Mesenteric fat pad (tissue), 1 donor: ENCODE measurements at places on chromosomes 1 and 21. TPM values are rescaled to one million over a fixed set of nuclear protein-coding genes. Genes with fewer than 3 reads are reported as not detected.

DNA sequence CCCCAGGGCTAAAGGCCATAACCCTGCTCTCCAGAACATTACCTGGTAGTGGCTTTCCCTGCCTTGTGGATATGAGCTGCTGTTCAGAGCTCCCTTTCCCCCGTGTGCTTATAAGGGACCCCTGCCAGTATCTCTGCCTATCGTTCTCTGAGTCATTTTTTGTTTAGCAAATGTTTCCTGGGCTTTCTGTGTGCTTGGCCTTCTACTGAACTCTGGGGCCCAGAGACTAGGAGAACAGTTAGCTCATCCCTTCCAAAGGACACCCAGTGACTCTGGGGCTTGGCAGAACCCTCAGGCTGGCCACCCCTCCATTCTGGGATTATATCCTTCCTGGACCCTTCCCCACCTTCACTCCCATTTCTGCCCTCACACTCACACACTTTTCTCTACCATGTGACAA, 80.8 kb upstream of the POU3F1 start:
- DNase-seq, result no peak

GRCh38 chr1:115567431-115567830, 74.3 kb upstream of the VANGL1 start:
- DNase-seq, result no peak

GRCh38 chr1:80639777-80640533, 1160.8 kb upstream of the ADGRL2 start:
- DNase-seq, result no peak

DNA sequence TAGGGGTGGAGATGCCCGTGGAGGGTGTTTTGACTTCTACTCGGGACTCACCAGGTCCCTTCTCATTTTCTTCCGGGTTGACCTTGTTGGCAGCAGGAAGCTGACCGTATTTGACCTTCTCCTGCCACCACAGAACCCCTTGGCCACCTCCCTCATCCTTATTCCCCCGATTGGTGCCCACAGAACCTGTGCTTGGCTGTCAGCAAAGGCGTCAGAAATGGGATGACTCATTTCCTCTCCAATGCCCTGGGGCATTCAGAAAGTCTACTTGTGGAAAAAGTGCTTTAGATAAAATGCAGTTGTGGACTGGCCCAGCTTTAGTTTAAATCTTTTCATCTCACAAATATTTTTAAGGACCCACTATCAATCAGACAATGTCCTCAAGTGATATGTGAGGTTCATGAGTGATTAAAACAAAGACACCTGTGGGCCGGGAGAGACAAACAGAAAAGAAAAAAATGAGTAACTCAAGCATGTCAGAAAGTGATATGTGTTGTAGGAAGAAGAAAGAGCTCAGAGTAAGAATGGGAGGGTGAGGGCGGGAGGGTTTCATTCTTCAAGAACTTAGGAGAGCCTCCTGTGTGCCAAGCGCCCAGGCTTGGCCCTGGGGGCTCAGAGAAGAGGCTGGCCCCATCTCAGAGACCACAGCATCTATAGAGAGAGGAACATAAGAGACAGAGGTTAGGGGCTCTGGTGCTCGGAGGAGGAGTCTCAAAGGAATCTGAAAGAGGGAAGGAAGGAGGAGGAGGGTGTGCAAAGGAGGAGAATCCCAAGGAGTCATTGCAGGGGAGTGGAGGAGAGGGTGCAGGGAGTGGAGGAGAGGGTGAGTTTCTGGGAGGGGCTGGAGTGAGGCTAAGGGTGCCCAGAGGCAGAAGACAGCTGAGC, 221.6 kb upstream of the VAMP3 start:
- DNase-seq, result no peak

DNA sequence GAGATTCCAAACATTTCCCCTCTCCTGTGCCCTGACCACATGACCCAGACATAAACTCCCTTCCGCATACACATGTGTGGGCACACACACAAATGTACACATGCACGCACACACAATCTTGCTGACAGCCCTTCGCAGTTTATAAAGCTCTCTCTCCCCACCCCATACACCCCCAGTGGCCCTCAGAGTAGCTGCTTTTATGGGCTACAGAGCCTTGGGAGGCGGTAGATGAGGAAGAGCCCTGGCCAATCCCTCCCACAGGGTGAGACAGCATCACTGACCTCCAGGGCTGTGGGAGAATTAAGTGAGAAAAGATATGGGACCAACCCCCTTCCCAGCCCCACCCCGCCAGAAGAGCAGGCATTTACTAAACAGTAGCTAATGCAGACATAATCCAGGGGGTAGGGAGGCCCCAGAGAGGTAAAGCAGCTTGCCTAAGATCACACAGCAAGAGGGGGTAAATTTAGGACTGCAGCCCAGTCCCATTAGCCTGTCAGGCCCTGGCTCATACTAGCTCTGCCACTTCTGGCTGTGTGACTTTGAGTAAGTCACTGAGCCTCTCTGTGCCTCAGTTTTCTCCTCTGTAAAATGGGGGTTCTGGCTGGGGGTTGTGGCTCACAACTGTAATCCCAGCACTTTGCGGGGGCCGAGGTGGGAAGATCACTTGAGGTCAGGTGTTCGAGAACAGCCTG, 5.1 kb downstream of the SDC3 start:
- no peak for DNase-seq

DNA sequence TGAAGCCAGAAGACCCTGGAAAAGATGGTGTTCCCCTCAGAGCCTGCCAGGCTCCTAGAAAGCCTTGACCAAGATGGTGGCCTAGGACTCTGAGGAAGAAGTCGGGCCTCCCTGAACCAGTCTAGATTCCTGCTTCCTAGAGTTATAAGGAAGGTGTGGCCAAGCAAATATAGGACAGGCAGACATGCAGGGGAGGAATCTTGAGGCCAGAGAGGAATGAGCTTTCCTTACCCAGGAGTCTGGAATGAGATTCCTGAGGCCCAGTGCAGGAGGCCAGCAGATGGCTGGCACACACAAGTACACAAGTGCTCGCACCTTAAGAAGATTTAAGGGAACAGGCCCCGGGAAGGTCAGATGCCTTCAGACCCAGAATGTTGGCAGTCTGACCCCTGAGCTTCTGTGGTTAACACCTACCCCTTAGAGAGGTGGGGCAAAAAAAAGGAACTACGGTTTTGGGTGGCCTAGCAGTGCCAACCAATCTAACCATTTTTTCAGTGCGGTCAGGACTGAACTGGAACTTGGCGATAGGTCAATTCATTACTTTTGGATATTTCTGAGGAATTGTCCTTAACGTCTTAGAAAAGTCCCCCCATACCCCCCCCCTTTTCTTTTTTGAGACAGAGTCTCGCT, 73.3 kb downstream of the MDM4 start:
- DNase-seq, result no peak

DNA sequence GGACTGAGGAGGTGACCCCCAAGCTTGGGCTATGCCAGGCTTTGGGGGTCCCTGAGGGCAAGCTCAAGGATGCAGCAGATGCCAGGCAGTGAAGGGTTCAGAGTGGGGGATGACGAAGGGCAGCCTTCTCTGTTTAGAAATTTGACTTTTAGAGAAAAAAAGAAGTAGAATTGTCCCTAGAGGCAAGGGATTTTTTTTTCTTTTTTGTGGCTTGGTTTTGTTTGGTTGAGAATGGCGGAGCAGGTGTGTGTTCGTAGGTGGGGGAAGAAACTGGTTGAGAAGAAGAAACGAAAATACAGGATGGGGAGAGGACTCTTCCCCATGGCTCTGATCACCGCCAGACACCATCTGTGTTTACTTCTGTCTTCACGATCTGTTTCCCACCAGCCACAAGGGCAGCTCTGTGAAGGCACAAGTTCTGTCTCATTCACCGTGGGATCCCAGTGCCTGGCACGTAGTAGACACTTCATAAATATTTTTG, 8.2 kb downstream of the PLA2G5 start:
- peak; percentile 14 for DNase-seq

DNA sequence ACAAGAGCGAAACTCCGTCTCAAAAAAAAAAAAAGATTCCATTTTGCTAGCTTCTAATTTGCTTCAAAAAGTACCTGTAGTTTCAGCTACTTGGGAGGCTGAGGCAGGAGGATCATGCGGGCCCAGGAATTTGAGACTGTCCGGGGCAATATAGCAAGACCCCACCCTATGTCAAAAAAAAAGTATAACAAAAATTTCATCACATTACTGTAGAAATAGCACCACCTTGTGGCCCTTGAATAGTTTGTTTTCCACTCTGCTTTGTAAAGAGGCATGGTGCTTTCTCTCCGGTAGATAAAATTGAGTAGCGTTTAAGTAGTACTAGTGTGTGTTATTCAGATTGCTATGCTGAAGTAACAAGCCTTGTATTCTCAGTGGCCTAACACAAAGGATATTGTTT, 18.2 kb upstream of the MSTO1 start:
- DNase-seq, result no peak

The TPTE gene
- not detected for total RNA-seq

The ADGRL4 gene
- total RNA-seq, result 81.8 TPM

DNA sequence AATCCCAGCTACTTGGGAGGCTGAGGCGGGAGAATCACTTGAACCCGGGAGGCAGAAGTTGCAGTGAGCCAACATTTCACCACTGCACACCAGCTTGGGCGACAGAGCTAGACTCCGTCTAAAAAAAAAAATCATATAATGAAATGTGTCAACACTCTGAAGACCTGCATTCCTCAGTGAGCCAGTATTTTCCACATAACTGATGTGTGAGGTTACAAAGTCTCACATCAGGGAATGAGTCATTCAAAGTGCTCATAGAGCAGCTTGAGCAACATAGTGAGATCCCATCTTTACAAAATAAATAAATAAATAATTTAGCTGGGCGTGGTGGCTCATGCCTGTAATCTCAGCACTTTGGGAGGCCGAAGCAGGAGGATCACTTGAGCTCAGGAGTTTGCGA, 65.5 kb downstream of the CASZ1 start:
- no peak for DNase-seq

DNA sequence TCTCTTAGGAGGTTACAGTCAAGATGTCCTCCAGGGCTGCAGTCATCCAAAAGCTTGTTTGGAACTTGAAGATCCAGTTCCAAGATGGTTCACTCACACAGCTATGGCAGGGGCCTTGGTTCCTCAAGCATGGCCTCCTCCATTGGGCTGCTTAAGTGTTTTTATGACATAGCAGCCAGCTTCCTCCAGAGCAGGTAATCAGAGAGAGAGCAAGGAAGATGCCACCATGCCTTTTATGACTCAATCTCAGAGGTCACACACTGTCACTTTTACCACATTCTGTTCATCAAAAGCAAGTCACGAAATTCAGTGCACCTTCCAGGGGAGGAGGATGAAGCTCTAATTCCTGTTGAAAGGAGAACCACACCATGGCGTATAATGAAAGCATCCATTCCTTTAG, 17.1 kb downstream of the ELAPOR1 start:
- DNase-seq, result no peak

GRCh38 chr1:186609183-186609582, 71.0 kb downstream of the PTGS2 start:
- no peak for DNase-seq

The ALDH4A1 gene
- total RNA-seq, result 54.8 TPM

The NBPF10 gene
- 3.4 TPM for total RNA-seq

GRCh38 chr1:20383631-20384030, 93.0 kb downstream of the VWA5B1 start:
- DNase-seq, result no peak

DNA sequence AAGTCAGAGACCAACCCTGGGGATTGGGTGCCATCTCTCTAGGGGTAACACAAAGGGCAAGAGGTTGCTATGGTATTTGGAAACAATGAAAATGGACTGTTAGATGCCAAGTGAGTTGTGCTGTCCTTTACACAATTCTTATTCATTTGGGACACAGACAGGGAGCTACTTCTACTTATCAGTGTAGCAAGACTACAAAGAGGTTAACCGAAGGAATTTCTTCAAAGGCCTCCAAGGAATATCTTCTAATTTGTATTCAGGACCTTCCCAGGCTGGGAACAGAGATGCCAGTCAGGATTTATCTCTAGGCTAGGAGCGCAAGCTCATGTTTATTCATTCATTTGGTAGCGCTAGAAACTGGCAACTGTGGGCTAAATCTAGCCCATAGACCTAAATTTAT, 2.6 kb downstream of the NAXE start:
- no peak for DNase-seq

- peak; percentile 49 for DNase-seq
Observed at GRCh38 chr1:20733360-20733975, 965 bp upstream of the SH2D5 start.

GRCh38 chr1:204685236-204686006, at the start of gene LRRN2:
Gene LRRN2 (minus strand): TSS chr1:204685738. CDS start chr1:204619992, 65,746 bp downstream.
- DNase-seq, result no peak

DNA sequence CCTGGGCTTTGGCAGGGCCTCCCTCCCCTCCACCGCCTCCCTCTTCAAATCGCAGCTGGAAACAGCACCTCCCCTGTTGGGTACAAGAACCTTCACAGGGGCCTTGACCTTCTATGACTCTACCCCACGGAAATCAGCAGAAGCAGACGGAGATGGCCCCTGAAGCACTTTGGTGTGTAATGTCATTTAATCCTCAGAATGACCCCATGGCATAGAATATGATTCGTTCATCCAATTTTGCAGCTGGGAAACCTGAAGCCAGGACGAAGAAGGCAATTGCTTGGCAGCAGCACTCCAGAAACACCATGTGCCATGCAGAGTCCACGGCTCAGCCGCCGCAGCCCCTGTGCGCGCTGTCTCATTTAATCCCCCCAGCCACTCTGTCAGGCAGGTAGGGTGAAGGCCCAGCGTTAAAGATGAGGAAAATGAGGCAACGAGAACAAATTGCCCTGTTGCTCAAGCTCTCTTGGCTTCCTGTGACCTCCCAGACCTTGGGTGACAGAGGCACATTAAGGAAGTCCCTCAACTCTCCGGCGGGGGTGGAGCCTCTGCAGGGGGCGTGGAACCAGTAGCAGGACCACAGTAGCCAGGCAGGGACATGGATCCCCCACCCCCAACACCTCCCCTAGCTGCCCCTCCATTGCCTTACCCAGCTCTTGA, 25.8 kb upstream of the LAPTM5 start:
- DNase-seq, result no peak

DNA sequence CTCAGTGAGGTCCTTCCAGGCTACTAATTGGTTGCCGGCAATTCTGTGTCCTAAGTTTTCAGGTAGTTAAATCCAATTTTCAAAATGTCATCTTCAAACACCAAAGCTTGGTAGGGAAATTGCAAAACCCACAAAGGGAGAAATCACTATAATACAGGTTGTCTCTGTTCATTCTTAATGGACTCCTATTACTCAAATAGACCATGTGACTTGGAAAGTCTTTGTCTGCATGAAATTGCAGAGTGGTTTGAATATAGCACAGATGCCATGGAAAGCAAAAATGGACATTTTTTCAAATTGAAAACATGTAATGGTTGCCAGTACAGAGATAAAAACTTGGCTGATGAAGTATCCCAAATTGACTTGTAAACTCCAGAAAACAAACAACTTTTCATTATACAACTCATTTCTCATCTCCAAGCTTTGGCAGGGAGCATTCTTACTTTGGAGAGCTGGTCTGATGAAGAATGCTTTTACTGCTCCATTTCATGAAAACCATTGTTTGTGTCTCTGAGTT, 169.5 kb upstream of the PKN2 start:
- no peak for DNase-seq

GRCh38 chr1:39183503-39184353, 20.8 kb upstream of the MACF1 start:
- no peak for DNase-seq

GRCh38 chr1:246141306-246141705, 365.8 kb downstream of the SMYD3 start:
- no peak for DNase-seq
